Daoy (cell line): ENCODE measurements at places on chromosomes 16 and 17.

- DNase-seq = no peak
These were observed 90.5 kb downstream of the AATF start for GRCh38 chr17:37039269-37039668.

GRCh38 chr16:47375423-47375822, 85.4 kb downstream of the ITFG1 start:
- DNase-seq = peak; percentile 28

DNA sequence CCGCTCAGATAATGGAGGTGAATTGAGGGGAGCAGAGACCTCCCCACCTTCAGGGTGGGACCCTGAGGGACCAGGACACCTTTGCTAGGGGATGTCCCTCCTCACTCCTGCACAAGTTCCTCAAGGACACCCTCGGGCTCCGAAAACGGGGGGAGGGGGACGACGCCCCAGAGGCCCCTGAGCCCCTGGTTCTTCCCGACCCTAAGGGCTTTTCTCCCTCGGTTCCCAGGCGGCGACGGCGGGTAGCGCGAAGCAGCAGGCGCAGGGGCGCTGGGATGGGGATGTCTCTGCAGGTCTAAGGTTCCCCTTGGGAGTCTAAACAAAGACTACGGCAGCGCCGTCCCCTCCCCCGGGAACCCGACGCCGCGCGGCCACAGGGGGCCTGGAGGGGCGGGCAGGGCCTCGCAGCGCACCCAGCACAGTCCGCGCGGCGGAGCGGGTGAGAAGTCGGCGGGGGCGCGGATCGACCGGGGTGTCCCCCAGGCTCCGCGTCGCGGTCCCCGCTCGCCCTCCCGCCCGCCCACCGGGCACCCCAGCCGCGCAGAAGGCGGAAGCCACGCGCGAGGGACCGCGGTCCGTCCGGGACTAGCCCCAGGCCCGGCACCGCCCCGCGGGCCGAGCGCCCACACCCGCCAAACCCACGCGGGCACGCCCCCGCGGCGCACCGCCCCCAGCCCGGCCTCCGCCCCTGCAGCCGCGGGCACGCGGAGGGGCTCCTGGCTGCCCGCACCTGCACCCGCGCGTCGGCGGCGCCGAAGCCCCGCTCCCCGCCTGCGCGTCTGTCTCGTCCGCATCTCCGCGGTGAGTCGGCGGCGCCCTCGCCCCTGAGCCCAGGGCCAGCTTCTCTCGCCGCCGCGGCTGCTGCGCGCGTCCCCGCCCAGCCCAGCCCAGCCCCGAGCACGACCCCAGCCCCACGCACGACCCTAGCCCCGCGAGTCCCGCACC, 36.7 kb upstream of the NDRG4 start:
- no peak for DNase-seq

GRCh38 chr16:54040975-54041374, 245.6 kb downstream of the IRX3 start:
- DNase-seq = no peak

- DNase-seq = peak; percentile 54
These were observed 59.7 kb downstream of the PLCG2 start for GRCh38 chr16:81838794-81839193.

GRCh38 chr16:3698941-3699340, 18.4 kb downstream of the TRAP1 start:
- DNase-seq = no peak

- DNase-seq = no peak
These were observed 386.4 kb upstream of the TNRC6C start for GRCh38 chr17:77572065-77572601.

GRCh38 chr17:51608251-51608933, 348.0 kb downstream of the UTP18 start:
- DNase-seq = no peak
